ENCODE measurements at places on chromosomes 3 and 15.

DNA sequence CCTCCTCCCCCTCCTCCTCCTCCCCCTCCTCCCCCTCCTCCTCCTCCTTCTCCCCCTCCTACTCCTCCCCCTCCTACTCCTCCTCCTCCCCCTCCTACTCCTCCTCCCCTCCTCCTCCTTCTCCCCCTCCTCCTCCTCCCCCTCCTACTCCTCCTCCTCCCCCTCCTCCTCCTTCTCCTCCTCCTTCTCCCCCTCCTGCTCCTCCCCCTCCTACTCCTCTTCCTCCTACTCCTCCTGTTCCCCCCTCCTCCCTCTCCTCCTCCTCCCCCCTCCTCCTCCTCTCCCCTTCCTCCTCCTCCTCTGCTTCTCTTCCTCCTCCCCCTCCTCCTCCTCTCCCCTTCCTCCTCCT lies 17.1 kb upstream of the EPHB3 start:
- DNase-seq, result no peak

DNA sequence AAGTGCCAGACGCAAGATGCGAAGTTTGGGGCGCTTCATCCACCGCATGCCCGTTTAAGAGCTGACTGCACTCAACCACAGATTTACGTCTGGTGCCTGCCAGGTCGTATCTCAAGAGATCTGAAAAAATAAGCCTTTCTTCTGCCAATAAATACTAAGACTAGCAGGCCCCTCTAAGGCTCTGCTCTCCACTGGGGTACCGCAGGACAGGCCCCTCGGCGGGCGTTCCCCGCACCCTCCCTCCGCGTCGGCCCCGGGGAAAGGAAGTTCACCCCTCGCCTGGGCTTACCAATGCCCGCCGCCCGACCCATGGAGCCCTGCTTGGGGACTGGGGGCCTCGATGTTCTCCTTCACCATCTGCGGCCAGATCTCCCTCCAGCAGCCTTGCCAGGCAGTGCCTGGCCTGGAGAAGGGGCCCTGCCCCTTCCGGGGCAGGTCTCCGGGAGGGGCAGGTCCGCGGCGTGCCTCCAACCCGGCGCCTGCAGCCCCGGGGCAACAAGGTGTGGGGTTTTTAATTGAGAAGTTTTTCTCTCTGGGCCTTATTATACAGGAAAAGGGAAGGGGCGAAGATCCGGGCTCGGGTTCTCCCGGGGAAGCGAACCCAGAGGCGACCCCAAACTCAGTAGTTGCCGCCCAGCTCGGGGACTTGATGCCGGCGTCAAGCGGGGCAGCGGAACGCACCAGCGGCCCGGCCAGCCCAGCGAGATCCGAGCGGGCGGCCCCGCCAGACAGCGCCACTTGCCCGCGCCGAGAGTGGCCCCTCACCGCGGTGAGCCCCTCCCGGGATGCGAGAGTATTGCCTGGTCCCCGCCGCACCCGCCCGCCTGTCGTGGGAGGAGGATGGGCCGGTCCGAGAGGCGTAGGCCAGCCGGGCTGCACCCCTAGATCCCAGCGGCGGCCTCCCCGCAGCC lies 735 bp downstream of the GOLGA8B start:
- peak; percentile 25 for DNase-seq

DNA sequence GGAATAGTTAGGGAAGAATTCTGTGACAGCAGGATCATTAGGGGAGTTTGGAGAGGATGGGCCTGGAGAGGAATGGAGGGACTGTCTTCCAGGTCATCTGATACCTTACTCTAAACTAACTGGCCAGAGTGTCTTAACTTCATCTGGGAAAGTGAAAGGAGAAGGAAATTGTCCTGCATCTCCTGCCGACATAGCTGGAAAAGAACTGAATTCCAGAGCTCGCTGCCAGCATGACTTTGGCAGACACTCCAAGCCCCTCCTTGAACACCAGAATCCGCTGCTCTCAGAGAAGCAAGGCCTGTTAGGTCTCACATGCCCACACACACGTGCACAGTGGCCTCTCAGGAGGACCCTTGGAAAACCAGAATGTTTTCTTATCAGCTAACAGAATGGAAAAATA lies 10.5 kb downstream of the ABI3BP start:
- DNase-seq, result no peak

DNA sequence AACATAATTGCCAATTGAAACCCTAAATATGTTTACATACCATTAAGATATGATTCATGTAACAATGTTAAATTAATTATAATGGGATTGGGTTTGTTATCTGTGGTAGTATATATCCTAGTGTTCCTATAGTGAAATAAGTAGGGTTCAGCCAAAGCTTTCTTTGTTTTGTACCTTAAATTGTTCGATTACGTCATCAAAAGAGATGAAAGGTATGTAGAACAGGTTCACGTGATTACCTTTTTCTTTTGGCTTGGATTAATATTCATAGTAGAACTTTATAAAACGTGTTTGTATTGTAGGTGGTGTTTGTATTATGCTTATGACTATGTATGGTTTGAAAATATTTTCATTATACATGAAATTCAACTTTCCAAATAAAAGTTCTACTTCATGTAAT lies 212.4 kb downstream of the CHL1 start:
- no peak for DNase-seq

DNA sequence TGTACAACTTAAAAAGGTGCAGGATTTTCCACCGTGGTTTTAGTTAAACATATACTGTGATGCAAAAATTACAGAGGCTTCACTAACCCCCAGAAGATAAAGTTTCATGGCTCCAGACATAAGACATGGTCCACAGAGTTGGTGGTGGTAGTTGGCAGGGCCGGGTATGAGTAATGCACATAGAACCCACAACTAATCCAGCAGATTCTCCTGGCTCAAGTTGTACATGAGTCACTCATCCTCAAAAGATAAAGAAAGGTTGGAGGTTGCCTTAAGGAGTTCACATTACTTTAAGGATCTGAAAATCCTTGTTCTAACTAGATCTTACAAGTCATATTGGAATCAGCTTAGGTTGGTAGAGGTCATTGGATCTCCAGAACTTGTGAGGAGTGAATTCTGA lies 98.3 kb upstream of the ZBTB20 start:
- DNase-seq, result no peak

Measured in stimulated activated CD8-positive, alpha-beta memory T cell treated with anti-CD3 and anti-CD28 coated beads, Interleukin-15, amount 100 ng/mL, for 48 hours (primary cell).